Activated T-cell treated with anti-CD3 and anti-CD28 coated beads for 48 hours (primary cell): ENCODE measurements at places on chromosomes 12 and 14.

DNA sequence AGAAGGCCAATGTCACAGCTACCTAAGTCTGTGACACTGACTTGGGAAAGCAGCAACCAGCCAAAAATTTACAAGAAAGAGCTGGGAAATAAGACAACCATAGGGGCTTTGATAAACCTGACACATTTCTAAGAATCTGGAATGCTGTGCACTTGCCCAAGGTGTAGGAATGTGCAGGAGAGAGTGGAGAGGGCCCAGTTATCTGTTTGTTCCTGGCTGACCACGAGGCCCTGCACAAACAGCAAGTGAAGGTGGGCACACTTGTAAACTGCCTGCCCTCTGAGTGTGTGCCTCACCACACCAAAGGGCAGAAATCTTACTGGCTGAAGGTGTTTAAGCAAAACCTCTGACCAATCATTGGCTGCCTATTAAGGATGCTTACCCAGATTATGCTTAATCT, 27.3 kb downstream of the DLK1 start:
- no peak for DNase-seq

DNA sequence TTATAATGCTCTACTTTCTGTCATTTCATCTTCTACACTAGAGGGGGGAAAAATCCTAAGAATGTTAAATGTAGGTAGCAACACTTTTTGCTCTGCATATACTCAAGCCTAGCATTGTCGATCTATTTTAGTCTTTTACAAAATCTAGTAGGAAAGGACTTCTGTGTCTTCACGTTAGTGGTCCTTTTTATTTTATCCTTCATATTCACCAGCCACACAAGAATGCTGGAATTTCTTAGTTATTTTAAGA, 253.0 kb upstream of the FLRT2 start:
- DNase-seq, result no peak

GRCh38 chr12:15393037-15393436, 70.7 kb downstream of the PTPRO start:
- DNase-seq, result no peak

DNA sequence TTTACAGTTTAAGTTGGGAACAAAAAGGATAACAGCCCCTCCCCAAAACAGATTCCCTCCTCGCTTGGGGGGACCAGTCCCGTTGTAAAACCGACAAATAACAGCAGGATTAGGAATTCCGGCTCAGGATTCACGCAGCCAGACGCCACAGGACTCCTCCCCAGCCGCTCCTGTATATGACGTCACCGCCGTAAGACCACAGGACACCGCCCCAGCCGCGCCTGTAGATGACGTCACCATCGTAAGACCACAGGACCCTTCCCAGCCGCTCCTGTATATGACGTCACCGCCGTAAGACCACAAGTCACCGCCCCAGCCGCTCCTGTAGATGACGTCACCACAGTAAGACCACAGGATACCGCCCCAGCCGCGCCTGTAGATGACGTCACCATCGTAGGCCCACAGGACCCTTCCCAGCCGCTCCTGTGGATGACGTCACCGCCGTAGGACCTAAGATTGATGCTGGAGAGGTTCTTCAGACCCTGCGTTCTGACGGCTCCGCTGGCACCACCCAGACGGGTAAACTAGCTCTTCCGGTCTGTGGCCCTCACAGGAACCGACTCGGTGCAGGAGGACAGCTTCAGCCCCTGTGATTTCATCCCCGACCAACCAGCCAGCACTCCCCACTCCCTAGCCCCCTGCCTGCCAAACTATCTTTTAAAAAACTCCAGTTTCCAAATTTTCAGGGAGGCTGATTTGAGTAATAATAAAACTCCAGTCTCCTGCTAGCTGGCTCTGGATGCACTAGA, 43.9 kb upstream of the FBRSL1 start:
- DNase-seq, result peak; percentile 23

DNA sequence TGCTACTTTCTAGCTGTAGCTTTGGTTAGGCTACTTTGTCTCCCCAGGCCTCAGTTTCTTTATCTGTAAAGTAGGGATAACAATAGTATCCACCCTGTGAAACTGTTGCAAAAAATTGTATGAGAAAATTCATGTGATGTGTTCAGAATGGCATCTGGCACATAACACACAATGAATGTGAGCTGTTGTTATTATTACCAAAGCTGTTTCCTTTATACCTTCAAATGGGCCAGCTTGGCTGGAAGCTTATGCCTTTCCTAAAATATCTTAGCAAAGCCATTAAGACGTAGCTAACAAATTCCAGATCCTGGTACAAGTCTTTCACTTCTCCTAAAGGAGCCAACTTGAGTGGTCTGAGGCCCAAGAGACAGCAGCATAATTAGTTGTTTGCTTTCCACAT, 25.2 kb upstream of the MANSC4 start:
- DNase-seq, result no peak

- no peak for DNase-seq
Measured at GRCh38 chr12:127657036-127657435, 609.9 kb upstream of the TMEM132C start.

- no peak for DNase-seq
Measured at GRCh38 chr12:120093592-120094355, 22.8 kb downstream of the RAB35 start.

- DNase-seq, result no peak
Measured at GRCh38 chr12:116182359-116183063, 95.0 kb downstream of the MED13L start.

DNA sequence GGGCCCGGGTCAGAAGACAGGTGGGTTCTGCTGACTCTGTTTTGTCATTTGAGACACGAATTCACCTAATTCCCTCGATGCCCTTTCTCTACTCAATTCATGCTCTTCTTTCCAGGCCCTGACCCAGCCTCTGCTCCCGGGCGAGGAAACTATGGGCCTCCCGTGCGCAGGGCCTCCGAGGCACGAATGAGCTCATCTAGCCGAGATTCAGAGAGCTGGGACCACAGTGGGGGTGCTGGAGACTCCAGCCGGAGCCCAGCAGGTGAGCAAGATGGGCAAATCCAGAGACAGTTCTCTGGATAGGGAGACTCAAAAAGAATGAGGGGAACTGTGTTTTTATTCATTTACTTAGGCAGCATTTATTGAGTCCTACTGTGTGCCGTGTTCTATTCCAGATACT, 37.0 kb upstream of the OAS1 start:
- no peak for DNase-seq

- DNase-seq, result no peak
Measured at GRCh38 chr12:89029961-89030360, 322.3 kb downstream of the DUSP6 start.

DNA sequence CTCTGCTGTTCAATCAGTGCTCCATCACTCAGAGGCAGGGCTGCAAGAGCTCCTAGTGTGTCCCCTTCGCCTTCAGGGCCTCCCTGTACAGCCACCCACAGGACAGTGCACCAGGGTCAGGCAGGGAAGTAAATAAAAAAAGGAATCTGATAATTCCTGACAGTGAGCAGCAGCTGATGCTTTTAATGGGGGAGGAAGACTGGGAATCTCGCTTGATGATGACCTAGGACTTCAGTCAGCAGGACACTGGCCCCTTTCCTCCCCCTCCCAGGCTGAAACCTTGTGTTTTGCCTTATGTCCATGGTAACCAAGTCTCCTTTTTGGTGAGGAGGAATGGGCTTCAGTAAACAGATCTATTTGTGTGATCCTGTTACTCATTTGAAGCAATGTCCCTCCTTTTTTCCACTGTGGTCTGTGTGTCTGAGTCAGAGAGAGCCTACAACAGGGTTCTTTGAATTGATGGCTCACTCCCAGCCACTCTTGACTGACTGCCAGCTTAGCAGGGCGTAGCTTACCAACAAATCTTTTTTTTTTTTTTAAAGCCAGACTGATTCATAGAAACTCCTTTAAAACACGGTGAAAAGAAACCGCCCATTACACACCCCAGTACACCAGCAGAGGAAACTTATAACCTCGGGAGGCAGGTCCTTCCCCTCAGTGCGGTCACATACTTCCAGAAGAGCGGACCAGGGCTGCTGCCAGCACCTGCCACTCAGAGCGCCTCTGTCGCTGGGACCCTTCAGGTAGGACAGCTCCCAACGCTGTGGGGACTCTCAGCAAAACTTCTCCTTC, at the start of gene EMP1:
EMP1 (plus strand) TSS at position 597 of the 792 bp plus-strand sequence. CDS start 14,785 bp downstream, outside the sequence.
- peak; percentile 68 for DNase-seq

DNA sequence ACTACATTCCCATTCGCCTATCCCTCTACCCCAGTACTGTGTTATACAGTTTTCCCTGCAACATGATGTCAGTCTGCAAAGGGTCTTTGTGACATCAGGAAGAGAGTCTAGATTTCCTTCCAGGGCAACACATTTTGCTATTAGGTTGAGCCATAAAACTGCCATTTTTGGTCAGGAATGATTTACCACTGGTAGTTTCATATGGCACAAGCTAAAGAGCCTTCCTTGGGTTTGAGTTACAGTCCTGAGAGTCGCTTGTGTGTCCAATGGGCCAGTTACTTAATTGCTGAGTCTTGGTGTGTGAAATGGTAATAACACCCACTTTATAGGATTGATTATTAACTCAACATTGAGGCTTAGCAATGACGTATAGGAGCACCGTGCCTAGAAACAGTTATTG, 22.6 kb upstream of the AMIGO2 start:
- DNase-seq, result no peak

DNA sequence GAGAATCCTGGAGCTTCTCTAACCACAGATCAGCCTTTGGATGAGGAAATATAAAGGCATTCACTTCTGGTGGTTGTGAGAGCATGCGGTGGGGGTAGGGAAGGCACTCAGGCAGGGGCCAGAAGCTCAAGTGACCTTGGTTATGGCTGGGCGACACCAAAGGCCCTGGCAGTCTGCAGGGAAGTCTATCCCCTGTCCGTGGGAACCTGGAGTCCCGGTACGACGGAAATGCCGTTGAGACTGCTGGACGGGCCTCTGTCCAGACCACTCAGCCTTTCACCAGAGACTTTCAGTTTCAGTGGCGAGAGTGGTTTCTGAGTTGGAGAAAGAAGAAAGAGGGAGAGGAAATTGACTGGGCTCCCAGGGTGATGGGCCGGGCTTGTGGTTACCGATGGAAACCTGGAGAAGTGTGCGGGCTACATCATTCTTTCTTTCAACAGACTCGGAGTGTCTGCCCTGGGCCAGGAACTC, 20.9 kb downstream of the ISCA2 start:
- no peak for DNase-seq

GRCh38 chr12:8584004-8584403, 28.7 kb downstream of the AICDA start:
- no peak for DNase-seq

DNA sequence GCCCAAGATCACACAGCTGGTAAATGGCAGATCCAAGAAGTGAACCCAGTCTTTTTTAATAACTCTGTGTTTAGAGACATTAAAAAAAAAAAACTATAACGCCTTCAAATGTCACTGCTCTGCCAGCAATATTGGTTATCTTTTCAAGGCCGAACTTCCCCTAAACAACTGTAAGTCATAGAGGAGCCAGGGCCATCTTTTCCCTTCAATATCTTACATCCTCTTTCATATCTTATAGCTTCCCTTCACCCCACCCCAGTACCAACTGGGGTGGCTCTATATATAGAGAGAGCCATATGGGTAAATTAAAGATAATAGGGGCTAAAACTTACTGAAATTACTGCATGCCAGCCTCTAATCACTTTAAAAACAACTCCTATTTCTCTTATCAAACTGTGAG, 100.2 kb downstream of the STAB2 start:
- no peak for DNase-seq

GRCh38 chr12:109624467-109624866, 50.9 kb downstream of the MVK start:
- DNase-seq, result no peak

- DNase-seq, result no peak
Measured at GRCh38 chr12:45522227-45522626, 207.3 kb upstream of the ARID2 start.

DNA sequence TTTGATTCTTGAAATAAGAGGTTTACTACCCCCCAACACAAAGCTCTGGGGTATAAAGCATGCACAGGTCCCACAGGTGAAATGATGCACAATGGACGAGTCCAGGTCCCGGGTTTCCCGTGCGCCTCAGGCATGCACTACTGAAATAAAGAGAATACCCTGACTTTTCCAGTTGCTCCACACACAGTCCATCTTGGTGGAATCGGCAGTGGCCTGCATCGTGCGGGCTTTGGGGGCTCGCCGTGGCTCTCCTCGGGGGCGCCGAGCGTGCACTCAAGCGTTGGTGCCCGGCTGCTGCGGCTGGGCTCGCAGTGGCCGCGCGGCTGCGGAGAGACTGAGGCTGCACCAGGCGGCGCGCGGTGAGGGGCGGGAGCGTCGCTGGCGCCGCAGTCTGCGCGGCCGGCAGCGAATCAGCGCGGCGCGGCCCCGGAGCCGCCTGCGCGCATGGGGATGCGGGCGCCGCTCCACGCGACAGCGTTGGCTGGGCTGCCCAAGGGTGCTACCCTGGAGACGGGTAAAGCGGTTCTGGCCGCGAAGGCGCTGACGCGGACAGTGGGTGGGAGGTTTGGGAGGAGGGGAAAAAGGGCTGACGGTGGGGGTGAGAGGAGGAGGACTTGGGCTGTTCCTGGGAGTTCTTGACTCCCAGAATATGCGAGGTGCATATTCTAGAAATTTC, 53.8 kb upstream of the CCDC175 start:
- DNase-seq, result peak; percentile 3

DNA sequence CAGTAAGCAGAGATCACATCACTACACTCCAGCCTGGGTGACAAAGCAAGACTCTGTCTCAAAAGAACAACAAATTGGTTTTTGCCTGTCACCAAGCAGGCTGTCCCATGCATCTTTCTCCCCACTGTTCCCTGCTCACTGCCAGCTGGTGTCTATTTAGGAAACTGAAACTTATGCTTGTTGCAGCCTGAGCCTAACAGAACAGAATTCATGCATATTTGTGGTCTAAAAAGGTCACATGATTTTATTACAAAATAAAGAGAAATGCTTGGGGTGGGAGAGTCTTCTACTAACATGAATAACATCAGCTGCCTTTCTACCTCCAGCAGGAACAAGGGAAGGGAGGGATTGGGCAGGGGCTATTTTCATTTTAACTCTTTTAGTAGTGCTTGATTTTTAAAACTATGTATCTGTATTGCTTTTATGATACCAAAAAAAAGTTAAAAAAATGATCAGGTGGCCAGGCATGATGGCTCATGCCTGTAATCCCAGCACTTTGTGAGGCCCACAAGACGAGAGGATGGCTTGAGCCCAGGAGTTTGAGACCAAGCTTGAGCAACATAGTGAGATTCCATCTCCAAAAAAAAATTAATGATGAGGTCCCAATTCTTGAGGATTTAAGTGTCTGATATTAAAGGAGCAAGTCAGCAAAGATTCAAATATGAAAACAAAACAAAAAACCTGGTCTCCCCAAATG, 923 bp downstream of the STAT2 start:
- DNase-seq, result no peak

- DNase-seq, result no peak
Measured at GRCh38 chr14:53951627-53952303, 4.9 kb downstream of the BMP4 start.

GRCh38 chr14:43792980-43793379, 714.1 kb downstream of the FSCB start:
- no peak for DNase-seq

GRCh38 chr14:60590991-60591414, 58.3 kb downstream of the SIX1 start:
- DNase-seq, result no peak

DNA sequence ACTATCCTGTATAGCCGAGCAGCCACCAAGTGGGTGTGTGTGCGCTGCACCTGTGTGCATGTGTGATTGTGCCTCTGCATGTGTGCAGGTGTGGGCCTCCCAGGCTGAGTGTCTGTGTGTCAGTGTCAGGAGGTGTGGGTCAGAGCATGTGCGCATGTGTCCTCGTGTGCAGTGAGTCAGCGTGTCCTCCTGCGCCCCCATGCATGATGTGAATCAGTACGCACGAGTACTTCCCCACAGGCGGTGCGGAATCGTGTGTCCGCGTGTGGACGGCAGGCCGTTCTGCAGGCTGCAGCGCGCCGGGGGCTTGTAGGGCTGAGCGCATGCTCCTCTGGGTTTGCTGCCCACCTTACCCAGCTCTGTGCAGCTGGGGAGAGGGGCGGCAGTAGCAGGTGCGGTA, 34.2 kb downstream of the DTX1 start:
- DNase-seq, result no peak

- no peak for DNase-seq
Measured at GRCh38 chr14:72745546-72745945, 148.4 kb downstream of the DPF3 start.
